ENCODE measurements at places on chromosomes 5 and 9.

- DNase-seq = no peak
Measured at GRCh38 chr5:158868546-158868945, 231.2 kb downstream of the EBF1 start.

DNA sequence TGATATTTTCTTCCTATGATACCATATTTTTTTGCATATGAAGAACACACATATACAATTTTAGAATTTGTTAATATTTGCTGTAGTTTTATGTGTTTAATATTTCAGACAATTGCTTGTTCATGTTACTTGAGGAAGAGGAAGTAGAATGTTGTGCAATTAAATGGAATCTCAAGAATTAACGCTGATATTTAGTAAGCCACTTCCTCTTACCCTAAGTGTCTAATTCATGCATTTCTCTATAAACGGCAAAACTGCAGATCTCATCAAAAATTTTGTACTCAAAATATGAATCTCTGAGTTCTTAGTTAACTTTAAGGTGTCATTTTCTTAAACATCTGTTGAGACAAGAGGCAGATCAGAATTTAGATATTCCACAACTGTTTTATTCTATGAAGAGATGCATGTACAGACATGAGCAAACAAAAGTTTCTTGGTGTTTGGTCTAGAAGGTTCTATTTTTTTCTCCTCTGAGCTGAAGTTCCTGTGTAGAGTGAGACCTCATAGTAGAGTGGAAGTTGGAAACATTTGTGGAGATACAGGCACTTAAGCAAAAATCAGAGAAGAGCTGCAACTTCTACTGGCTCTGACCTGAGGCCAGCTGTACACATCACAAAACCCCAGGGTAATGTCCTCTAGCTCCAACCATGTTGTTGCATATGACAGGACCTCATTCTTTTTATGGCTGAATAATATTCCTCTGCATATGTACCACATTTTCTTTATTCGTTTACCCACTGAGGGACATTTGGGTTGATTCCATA is 16.6 kb upstream of the TGFBI start:
- no peak for DNase-seq

DNA sequence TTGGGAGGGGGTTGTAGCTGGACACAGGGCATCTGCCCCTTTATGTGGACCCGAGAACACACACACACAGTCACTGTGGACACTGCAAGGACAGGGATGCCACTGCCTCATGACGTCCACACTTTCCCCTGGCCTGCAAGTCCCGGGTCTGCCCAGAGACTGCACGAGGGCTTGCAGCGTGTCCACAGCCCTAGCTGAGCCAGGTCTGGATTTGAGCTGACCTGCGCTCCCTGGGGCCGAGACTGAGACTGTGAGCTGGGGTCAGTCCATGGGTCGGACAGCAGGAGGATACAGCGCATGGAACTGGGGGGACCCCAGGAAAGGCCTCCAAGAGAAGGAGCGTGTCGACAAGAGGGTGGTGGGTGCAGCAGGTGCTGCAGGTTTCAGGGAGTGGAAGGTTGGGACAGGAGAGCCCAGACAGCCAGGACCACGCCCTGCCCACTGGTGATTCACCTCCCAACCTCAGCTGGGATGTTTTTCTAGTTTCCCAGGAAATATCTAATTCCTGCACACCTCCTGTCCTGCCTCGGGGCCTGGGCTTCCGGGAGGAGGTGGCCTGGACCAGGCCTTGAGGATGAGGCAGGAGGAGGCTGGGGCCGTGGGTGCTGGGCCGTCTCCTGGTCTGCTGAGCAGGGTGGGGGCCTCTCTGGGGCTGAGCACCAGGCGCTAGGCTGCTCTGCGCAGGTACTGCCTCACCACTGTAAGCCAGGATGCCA is 806 bp upstream of the RNF224 start:
- DNase-seq = no peak

DNA sequence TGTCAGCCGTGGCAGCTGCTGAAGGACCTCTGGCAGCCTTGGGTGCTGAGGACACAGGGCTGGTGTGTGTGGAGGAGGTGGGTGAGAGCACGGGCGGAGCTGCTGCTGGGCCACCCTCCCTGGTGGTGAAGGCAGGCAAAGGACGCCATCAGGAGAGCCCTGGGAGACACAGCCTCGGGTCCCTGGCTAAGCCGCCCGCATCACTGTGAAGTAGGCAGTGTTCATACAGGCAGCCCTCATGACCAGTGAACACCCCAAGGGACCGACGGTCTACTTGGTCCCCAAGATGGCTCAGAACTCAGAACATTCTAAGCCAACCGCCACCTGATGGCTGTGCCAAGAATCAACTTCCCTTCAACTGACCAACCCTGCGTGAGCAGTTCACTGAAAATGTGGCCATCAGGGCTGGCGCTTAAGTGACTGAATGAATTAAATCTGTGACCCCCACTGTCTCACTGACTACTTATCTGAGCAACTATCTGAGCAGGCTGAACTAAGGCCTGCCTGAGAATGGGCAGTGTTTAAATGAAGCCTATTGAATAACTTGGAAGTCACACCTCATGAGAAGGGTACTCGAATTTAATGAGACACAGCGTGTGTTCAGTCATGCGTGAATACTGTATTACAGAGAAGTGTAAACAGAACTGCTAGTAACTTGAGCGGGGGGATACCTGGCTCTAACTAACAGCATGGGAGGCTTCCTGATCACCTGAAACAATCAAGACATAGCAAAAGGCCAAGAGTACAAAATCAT is 54.7 kb upstream of the SIMC1 start:
- no peak for DNase-seq

GRCh38 chr9:68898781-68899439 is 115.0 kb downstream of the PRKACG start:
- DNase-seq = no peak

DNA sequence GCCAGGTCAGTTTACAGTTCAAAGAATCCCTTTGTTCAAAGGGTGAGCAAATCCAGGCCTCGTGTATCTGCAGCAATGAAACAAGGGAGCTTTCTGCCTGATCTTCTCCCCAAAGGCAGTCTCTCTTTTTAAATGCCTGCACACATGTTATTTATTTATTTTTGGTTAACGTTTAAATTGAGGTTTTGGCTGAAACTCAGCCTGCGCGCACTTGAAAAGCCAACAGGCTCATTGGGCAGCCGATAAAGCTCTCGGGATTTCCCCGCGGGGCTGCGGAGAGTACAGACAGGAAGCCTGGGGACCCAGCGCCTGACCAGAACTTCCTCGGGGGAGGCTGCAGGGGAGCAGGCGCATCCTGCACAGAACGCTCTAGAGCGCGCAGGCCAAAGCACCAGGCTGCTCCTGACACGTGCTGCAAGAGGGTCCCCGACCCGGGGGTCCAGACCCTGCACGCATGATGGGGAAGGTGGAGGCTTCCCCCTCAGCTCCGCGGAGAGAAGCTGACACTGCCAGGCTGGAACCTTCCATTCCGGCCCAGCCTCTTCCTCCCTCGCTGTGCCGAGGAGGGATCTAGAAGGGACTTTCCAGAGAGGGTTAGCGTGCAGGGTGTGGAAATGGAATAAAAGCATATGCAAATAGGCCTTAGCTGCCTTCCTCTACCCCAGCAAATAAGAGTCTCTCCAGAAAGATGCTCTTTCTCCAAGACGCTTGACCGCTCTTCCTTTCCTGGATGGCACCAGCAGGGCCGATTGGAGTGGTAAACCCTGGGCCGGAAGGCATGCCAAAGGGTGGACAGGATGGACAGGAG is 46.1 kb downstream of the PTTG1 start:
- DNase-seq = peak; percentile 89

DNA sequence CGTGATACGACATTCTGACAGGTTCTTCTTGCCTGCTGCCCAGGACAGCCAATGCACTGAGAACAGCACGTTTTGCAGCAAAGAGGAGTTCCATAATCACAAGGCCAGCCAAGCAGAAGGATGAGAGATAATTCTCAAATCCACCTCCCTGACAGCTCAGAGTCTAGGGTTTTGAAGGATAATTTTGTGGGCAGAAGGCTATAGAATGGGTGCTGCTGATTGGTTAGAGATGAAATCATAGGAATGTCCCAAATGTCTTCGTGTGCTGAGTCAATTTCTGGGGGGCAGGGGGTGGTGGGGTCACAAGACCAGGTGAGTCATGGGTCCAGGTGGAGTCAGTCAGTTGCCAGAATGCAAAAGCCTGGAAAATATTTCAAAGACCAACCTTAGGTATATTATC is 175.5 kb upstream of the SLC30A5 start:
- DNase-seq = no peak

- no peak for DNase-seq
Measured at GRCh38 chr5:136639616-136640015, 274.3 kb upstream of the TRPC7 start.

DNA sequence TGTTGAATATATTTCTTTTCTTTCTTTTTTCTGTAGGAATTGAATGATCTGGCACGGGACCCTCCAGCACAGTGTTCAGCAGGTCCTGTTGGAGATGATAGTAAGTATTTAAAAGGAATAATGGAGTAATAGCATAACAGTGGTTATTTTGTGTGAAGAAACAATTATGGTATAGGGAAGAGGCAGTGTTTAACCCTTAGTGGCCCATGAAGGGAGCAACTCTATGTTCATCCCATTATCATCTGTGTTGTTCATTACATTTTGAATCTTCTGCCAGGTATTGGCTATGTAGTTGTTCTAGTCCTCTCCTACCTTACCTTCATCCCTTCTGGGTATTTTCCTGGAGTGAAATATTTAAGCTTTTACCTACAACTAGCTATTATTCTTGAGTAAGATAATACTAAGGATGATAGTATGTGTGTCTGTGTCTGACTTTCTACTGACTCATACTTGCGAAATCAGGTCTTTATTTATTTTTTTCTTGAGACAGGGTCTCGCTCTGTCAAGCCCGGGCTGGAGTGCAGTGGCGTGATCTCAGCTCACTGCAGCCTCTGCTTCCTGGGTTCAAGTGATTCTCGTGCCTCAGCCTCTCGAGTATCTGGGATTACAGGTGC is 39.3 kb downstream of the UBE2D2 start:
- no peak for DNase-seq

GRCh38 chr9:93593144-93593658 is 16.8 kb downstream of the PHF2 start:
- DNase-seq = no peak

- no peak for DNase-seq
Measured at GRCh38 chr5:151459680-151460324, 12.4 kb downstream of the SLC36A1 start.

DNA sequence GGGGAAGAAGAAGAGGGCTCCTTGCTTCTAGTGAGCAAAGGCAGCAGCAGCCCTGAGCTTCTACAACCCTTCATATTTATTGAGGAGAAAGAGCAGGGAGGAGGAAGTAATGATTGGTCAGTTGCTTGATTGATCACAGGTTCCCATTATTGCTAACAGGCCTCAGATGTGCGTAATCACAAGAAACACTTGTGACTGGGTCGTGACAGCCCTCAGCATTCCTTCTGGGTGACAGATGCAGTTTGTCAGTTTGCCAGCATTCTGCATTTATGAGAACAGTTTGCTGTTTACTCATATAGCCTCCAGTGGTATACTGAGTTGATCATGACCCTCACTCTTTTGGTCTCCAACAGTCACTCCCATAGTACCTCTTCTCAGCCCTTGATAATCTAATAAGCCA is 111.5 kb upstream of the TNC start:
- no peak for DNase-seq

DNA sequence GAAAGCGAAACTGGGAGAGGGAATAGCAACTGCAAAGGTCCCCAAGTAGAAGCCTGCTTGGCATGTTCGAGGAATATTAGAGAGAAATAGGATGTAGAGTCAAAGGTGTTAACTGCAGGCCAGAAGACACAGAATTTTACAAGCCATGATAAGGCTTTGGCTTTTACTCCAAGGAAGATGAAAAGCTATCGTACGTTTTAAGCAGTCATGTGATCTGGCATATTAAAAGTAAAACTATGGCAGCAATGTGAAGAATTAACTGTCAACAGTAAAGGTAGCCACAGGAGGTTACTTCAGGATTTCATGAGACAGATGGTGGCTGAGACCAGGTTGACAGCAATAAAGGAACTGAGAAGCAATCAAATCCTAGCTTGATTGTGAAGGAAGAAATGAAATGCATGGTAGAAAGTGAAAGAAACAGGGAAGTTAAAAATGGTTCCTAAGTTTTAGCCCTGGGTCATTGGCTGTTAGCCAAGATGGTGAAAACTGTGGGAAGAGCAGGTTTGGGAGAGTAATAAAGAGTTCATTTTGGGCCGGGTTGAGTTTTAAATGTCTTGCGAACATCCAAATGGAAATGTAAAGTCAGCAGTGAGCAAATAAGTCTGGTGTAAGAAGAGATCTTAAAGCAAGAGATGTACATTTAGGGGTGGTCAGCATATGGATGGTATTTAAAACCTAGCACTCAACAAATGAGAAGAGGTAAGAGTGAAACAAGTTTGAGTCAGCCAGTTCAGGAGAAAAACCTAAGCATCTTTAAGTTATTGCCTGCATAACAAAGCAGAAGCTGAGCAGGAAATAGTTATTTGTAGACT is 20.3 kb upstream of the TTC33 start:
- no peak for DNase-seq

DNA sequence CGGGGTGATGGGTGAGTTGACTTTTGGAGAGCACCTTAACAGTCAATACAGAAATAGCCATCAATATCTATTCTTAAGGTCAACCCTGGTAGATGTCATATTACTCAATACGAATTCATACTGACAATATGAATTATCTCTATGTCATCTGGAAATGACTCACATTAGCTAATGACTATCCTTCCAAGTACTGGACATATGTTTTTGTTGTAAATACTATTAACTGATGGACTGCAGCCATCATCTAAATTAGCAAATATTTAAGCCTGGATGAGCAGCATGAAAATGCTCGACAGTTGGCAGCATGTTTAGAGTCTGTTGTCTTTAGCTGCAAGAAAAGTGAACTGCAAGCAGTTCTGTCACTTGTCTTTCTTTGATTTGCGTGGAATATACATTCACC is 19.6 kb upstream of the ISOC1 start:
- DNase-seq = no peak

DNA sequence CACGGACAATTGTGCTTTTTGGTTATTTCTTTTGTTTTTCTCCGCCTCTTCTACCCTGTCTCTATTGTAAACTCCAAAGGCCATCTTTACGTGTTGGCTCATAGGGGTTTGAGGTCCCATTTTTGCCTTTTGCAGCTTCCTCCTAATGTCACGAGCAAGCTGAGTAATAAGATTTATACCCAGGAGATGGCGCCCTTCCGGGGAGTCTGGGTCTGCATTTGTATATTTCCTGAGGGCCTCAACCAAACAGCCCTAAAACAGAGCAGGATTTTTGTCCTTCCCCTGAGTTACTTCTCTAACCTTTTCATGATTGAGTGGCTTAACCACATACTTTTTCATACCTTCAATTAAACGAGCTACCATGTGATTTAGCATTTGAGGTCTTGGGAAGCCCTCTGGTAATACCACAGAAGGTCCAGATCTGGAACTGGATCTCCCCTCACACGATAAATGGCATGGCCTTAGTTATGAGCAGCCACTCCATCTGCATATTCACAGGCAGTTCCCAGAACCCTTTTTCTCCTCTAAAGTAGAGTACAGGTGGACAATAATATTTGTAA is 11.2 kb upstream of the CFAP95 start:
- peak; percentile 37 for DNase-seq

- DNase-seq = no peak
Measured at GRCh38 chr5:148499452-148499851, 115.7 kb downstream of the FBXO38 start.

Data from activated CD4-positive, alpha-beta memory T cell treated with anti-CD3 and anti-CD28 coated beads, Interleukin-2, amount 10 ng/mL, durations not matched to agents 7 days and 5 days (primary cell).